ENCODE measurements at places on chromosomes 1 and 21.

DNA sequence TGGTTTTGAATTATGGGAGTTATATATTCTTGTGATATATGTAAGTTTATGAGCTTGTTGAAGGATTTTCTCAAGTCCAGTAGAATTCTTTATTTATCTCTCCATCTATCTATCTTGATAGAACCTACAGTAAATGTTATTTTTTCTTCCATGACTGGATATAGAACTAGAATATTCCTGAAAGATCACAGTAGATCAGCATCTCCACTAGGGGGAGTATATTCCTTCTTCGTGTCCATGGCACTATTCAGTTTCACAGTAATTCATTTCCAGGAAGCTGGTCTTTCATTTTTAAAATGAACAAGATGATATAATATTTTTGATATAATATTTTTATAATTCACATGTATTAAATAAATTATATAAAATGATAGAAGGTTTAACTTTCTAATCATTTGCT is 18.8 kb downstream of the TMPRSS15 start:
- DNase-seq, result peak; percentile 6

- DNase-seq, result no peak
Observed at GRCh38 chr1:178682886-178683285, 42.2 kb upstream of the RALGPS2 start.

GRCh38 chr1:36576118-36576517 is 93.4 kb upstream of the CSF3R start:
- DNase-seq, result peak; percentile 42

- DNase-seq, result no peak
Observed at GRCh38 chr1:32333251-32333963, 2.6 kb downstream of the MARCKSL1 start.

GRCh38 chr21:34029743-34030528 is 43.4 kb upstream of the MRPS6 start:
- peak; percentile 94 for DNase-seq

- peak; percentile 55 for DNase-seq
Observed at GRCh38 chr1:225987491-225988316, 11.4 kb downstream of the SDE2 start.

DNA sequence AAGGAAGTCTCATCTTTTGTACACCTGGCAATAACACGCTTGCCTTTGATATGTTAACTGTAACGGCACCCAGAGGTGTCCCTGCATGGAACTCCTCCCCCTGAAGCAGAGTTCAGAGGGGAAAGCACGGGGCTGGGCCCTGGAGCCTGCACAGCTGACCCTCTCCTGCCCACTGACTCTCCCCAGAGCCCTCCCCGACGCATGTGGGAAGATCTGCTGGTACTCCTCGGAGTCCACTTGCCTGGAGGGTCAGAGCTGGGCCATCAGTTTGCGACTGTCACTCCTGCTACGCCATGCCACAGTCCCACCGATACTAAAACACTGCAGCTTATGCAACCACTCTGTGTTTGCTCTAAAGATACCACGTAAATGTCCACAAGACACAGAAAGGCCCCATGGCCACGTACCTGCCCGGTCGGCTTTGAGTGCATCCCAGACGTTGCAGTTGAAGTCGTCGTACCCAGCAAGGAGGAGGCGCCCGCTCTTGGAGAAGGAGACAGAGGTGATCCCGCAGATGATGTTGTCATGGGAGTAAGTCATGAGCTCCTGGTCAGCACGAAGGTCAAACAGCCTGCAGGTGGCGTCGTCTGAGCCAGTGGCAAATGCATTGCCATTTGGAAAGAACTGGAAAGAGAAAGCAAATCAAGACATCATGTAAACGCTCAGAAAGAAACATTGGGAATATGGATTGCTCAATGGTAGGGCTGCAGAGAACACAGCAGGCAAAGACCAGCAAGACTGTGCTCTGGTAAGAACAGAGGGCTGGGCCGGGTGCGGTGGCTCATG is 10.6 kb upstream of the NADK start:
- peak; percentile 19 for DNase-seq

- DNase-seq, result no peak
Observed at GRCh38 chr1:117615474-117615873, 9.6 kb downstream of the TENT5C start.

DNA sequence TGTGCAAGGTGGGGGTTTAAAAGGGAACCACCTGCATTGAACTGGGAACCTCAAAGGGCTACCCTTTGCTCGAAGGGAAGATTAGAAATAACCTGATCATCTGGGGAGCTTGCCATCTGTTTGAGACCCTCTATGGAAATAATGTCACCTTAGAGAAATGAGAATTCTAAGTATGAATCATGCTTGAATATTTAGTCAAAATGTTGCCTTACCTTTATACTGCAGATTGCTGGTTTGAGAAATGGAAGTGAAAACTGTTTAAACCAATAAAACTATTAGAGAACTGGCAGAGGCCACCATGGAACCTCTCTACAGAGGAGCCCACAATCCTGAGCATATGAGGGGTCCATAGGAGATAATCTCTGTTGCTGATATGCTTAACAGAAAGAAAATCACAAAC is 131.2 kb upstream of the FAM78B start:
- DNase-seq, result no peak

DNA sequence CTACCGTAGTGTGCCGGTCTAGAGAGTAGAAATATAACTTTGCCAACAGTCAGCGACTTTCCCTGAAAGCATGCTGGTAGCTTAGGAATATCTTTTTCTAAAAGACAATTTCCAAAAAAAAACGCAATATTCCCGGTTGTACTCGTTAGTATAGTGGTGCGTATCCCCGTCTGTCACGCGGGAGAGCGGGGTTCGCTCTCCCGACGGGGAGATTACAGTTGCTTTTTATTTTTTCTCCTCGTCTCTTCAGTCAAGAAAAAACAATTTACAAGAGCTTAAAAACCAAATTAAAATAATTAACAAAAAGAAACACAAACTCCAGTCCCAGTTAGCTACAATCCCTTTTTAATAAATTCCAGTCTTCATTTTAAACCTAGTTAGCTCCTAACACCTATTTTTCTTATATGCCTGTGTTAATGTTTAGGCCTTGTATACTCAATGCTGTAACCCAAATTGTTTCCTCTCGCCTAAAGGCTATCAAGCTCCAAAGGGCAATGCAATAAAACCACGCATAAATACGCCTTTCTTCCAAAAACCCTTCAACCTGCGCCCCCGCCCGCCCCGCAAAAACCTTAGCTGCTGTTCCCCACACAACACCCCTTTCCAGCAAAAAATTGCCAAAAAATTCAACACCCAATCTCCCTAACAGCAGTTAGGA is 7.8 kb downstream of the HSPA6 start:
- no peak for DNase-seq

GRCh38 chr1:200602632-200603031 is 17.9 kb downstream of the KIF14 start:
- DNase-seq, result no peak

DNA sequence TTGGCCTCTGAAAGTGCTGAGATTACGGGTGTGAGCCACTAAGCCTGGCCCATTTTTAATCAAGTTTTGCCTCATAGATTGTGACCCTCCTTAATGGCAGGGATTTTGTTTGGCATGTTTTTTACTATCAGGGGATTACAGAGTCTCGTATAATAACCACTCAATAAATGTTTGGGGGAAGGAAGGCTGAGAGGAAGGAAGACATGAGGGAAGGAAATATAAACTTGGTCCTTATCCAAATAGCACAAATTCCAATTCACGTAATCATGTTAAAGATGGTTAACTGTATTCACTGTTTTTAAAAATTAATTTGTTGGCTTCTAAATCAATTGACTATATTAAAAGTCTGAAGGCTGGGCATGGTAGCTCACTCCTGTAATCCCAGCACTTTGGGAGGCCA is 30.9 kb upstream of the SERTAD4 start:
- no peak for DNase-seq

DNA sequence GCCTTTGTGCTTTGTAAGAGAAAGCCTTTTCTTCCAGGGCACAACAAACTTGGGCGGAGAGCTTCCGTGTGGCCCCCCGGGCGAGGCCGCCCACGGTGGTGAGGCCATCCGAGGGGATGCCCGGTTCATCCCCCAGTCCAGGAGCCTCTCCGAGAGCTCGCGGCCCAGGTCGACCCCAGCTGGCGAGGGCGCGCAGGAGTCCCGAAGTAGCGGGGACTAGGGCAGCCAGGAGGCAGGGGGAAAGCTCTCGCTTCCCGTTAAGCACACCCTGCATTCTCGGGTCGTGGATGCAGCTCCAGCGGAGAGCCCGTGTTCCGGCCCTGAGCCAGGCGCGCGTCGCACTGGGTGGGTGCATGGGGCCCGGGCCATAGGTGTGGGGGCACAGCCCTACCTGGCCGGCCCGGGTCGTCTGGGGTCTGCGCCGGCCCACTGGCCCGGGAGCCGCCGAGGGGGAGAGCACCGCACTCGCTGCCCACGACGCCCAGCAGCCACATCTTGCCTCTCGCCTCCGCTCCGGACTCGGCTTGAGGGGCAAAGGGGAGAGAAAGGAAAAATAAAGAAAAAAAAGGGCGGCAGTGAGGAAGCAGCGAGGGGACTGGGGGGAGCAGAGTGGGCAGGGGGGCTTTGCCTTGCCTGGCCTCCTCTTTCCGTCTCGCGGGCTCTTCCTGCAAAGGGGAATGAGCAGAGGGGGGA is 1.8 kb downstream of the RNF220 start:
- DNase-seq, result no peak

DNA sequence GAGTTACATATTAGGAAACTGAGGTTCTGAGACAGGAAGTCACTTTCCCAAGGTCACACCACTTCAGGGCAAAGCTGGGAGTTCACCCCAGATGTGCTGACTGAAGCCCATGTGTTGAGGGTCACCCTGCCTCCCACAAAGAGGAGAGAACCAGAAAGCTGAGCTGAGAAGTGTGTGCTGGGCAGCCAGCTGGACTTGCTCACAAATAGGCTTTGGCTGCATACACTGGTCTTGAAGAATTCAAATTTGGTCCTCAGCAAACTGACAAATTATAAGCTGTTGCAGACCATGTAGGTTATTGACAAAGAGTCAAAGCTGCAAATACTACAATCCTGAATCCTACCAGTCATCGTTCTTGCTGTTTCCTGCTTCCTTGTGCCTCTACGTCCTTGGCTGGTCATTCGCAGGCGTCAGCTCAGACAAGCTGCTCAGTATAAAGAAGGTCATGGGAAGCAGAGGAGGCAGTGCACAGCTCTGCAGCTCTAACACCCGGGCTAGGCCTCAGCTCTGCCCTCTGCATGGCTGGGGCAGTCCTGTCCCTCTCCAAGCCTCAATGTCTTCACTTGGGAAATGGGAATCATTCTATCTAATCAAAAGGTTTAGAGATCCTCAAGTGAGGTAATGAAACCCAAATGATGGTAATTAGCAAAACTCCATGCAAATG is 40.0 kb downstream of the CDCP2 start:
- no peak for DNase-seq

DNA sequence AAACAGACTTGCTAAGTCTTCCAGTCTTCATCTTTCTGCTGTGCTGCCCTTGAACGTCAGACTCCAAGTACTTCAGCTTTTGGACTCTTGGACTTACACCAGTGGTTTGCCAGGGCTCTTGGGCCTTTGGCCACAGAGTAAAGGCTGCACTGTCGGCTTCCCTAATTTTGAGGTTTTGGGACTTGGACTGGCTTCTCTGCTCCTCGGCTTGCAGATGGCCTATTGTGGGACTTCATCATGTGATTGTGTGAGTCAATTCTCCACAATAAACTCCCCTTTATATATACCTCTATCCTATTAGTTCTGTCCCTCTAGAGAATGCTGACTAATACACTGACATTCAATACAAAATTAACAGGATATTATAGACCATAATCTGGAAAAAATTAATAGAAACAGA is 628.1 kb downstream of the PLPP3 start:
- no peak for DNase-seq

- DNase-seq, result no peak
Observed at GRCh38 chr1:168843401-168843800, 114.4 kb upstream of the DPT start.

DNA sequence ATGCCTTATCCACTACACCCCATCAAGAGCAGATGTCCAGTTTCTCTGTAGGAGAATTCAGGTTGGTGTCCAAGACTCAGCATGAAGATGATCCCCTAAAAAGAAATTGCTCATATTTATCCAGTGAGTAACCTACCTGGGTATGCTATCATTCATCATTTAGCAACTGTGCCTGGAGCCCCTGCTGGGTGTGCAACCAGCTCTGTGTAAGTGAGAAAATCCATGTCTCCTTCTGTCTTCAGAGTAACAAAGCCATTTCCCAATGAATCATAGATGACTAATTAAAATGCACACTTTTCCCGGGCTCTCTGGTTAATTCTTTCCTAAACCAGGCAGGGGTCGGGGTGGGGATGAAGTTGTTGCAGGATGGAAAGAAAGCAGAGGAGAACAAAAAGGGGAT is 35.8 kb downstream of the OLFML3 start:
- peak; percentile 87 for DNase-seq

- DNase-seq, result no peak
Observed at GRCh38 chr21:21295303-21295702, 297.1 kb downstream of the NCAM2 start.

GRCh38 chr1:37792943-37793686 is 532 bp upstream of the MANEAL start:
- no peak for DNase-seq

DNA sequence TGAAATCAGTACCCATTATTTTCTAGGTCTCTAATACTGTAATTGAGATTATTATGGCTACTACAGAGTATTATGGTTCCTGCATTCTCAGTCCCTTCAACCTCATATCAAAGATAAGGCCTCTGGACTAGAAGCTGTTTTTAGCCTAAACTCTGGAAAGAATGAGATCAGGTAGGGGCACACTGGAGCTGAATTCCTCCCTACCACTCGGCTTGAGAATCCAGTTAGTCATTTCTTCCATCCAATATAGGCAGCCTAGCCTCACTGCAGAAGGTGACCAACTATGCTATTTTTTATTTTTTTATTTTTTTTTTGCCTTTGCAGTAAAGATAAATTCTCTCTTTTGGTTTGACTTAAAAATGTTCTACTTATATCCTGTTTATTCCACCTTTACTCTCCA is 8.0 kb upstream of the HAX1 start:
- no peak for DNase-seq

- DNase-seq, result no peak
Observed at GRCh38 chr1:109573785-109574184, 25.4 kb downstream of the GNAI3 start.

GRCh38 chr1:56933161-56933560 is 32.7 kb downstream of the C8B start:
- no peak for DNase-seq

GRCh38 chr21:14923468-14923867 is 141.3 kb downstream of the NRIP1 start:
- no peak for DNase-seq
